Activated T-cell treated with anti-CD3 and anti-CD28 coated beads, Interleukin-2, amount 50 U/mL, for 72 hours (primary cell): ENCODE measurements at places on chromosomes 4 and X. TPM values are rescaled to one million over a fixed set of nuclear protein-coding genes. Genes with fewer than 3 reads are reported as not detected.

The NOX1 gene
- total RNA-seq = not detected

The PF4V1 gene
- not detected for total RNA-seq

The GATA1 gene
- 0.22 TPM for total RNA-seq

The IL15 gene
- total RNA-seq = 2.1 TPM

The SSX3 gene
- not detected for total RNA-seq

The CT55 gene
- total RNA-seq = not detected

The GPRASP2 gene
- 0.60 TPM for total RNA-seq

The AREG gene
- total RNA-seq = 4.8 TPM

The PRPS2 gene
- total RNA-seq = 74.1 TPM

The CT47B1 gene
- not detected for total RNA-seq

The ABLIM2 gene
- 0.60 TPM for total RNA-seq

The CT45A1 gene
- not detected for total RNA-seq

The NSG1 gene
- total RNA-seq = 3.2 TPM

The GALNT7 gene
- total RNA-seq = 10.1 TPM

The LRIT3 gene
- total RNA-seq = 0.09 TPM

The F9 gene
- not detected for total RNA-seq

The PAGE1 gene
- total RNA-seq = not detected

The HAND2 gene
- not detected for total RNA-seq

The PPARGC1A gene
- not detected for total RNA-seq

The SATL1 gene
- not detected for total RNA-seq

The ZNF827 gene
- 26.0 TPM for total RNA-seq

The PAGE5 gene
- 0.93 TPM for total RNA-seq

The NLGN3 gene
- total RNA-seq = 3.1 TPM

The ATP1B4 gene
- total RNA-seq = not detected

The PPP4R3C gene
- not detected for total RNA-seq

The RNF175 gene
- not detected for total RNA-seq

The ATOH1 gene
- not detected for total RNA-seq

The POU4F2 gene
- total RNA-seq = not detected

The MAB21L2 gene
- not detected for total RNA-seq

The TMEM271 gene
- not detected for total RNA-seq

The APOO gene
- 16.6 TPM for total RNA-seq
